Pancreas (tissue), 10 donors: ENCODE measurements at places on chromosomes 11 and 22. TPM values are rescaled to one million over a fixed set of nuclear protein-coding genes. Genes with fewer than 3 reads are reported as not detected.

DNA sequence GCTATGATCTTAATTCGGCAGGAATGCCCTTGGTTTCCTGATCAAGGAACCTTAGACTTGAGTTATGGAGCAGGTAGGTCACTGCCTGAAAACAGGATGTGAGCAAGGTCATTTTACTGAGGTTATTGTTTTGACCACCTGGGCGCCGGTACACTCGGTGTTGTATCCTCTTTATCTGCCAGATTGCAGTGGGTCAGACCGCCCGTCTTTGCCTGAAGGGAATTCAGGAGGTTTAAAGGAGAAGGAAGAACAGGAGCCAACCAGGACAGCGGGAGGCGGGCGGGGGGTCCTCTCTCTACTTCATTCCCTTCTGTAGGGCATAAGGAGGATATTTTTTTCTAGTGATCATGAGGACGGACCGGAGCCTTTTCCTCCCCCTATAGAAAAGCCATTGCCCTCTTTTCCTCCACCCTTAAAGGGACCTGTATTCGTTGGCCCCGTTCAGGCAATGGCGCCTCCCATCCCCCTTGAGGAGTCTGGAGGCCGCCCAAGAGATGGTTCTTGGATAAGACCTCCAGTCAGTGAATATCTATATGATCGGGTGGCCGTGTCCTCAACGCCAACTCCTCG, 649 bp downstream of the MS4A15 start:
- H3K4me3 ChIP-seq = no peak overlapping the region
- H3K36me3 ChIP-seq = no peaks in the 10 kb centered on the region
- H3K4me1 ChIP-seq = peaks cover 9% of the 10 kb centered on the region

The TMEM191B gene
- not detected for total RNA-seq

DNA sequence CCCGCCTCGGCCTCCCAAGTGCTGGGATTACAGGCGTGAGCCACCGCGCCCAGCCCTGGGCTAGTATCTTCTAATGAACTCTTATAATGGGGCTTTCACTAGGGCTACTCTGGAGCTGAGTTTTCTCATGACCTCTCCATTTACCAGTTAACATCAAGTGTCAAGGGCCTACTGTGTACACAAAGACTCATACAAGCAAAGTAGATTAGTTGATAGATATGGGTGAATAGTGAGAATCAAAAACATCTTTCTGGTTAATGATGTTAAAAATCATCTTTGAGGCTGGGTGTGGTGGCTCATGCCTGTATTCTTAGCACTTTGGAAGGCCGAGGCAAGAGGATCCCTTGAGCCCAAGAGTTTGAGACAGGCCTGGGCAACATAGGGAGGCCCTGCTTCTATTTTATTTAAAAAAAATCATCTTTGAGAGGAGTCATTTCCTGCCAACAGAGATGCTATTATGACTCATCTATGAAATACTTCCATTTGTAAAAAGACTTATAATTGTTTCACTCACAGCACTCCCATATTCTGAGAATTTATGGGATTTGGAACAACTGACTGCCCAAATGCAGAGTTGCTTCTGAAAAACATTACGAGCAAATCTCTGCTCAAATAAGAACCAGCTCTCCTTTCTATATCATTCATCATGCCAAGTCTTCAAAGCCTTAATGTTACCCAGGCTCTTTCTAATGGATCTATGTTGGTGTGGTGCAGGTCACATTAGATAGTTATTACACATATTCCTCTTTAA, 57.0 kb downstream of the GDPD4 start:
- no peaks in the 10 kb centered on the region for H3K36me3 ChIP-seq
- no peak overlapping the region for H3K27ac ChIP-seq
- no peaks in the 10 kb centered on the region for H3K27me3 ChIP-seq
- H3K4me1 ChIP-seq = peaks cover 11% of the 10 kb centered on the region

- no peak overlapping the region for H3K27ac ChIP-seq
- DNase-seq = no peak
- no peaks in the 10 kb centered on the region for H3K27me3 ChIP-seq
These were observed 71.2 kb upstream of the CHORDC1 start for GRCh38 chr11:90294091-90294490.

GRCh38 chr11:46936138-46937110, at the start of gene CSTPP1:
Gene CSTPP1, plus strand, starts transcription at chr11:46936761. Its CDS starts 45 bp downstream, at chr11:46936806.
- H3K36me3 ChIP-seq = no peaks in the 10 kb centered on the region
- peak within 1 kb of the TSS; percentile 18 for H3K4me3 ChIP-seq
- H3K27me3 ChIP-seq = no peaks in the 10 kb centered on the region
- peak; percentile 97 for DNase-seq
- H3K27ac ChIP-seq = no peak within 1 kb of the TSS

DNA sequence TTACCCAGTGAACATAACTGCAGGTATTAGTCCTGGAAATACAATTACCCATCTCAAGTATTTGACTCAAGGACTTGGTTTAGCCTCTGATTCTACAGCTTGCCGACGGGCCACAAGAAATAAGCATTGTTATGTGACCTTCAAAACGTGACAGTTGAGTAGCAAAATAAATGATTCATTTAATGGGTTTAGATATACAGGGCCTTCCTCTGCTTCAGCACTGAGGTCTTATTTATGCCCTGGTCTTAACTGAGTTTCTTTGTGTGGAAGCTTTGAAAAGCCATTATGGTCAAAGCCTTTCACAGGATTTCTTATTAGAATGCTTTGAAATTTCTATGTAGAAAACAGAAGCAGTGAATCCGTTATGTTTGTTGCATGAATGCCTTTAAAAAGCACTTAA, 899.2 kb upstream of the API5 start:
- DNase-seq = no peak
- H3K36me3 ChIP-seq = no peaks in the 10 kb centered on the region
- no peak overlapping the region for H3K4me3 ChIP-seq
- H3K27ac ChIP-seq = no peak overlapping the region

The KCNK7 gene
- not detected for total RNA-seq

GRCh38 chr11:79076526-79077115, 364.2 kb downstream of the TENM4 start:
- H3K27me3 ChIP-seq = no peaks in the 10 kb centered on the region
- no peak overlapping the region for H3K4me3 ChIP-seq
- H3K4me1 ChIP-seq = no peaks in the 10 kb centered on the region
- no peaks in the 10 kb centered on the region for H3K36me3 ChIP-seq
- DNase-seq = no peak

GRCh38 chr22:17234144-17234623, 14.9 kb upstream of the ADA2 start:
- no peaks in the 10 kb centered on the region for H3K27me3 ChIP-seq
- DNase-seq = no peak
- no peaks in the 10 kb centered on the region for H3K36me3 ChIP-seq
- H3K27ac ChIP-seq = no peak overlapping the region
- H3K4me1 ChIP-seq = no peaks in the 10 kb centered on the region

DNA sequence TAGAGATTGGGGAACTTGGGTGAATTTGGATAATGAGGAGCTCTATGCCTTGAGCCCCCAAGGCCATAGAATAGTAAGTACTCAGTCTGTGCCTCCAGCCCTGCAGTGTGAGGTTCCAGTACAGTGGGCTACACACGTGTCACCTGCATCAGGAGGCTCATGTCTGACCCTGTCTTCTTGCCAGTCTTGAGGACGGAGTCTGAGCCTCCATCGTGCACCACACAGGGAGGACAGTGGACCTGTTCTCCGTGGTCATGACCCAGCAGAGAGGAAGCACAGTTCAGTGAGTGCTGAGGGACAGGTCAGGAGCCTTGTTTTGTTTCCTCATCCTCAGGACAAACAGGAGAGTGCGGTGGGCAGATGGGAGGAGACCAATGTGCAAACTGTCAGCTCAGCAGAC, 30.8 kb downstream of the RPS13 start:
- H3K27ac ChIP-seq = peak overlapping the region; percentile 29
- no peak overlapping the region for H3K4me3 ChIP-seq
- H3K4me1 ChIP-seq = peaks cover 11% of the 10 kb centered on the region

DNA sequence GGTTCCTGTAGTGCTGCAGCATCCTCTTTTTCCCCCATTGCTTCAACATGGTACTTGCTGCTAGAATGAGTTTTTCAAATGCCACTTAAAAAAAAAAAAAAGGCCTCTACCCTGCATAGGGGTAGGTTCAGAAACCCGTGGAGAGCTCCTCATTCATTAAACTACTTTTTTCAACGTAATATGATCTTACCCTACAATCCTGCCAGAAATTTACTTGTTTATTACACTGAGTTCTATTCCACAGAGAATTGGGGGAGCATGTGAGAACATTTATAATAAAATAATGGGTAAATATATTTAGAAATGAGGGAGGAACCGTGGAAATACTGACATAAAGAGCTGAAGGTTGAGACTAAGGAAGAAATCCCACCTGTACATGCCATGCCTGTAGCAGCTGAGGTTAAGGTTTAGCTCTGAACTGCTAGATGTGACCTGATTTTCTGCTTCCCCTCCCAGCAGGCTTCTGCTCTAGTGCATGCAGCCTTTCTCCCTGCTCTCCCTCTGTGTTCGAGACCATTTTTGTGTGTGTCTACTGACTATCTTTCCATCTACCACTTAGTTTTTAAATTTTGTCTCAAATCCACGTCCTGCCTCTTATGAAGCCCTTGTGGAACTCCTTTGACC, 225.7 kb downstream of the DDX10 start:
- no peaks in the 10 kb centered on the region for H3K36me3 ChIP-seq
- H3K4me1 ChIP-seq = no peaks in the 10 kb centered on the region
- H3K4me3 ChIP-seq = no peak overlapping the region
- H3K27ac ChIP-seq = no peak overlapping the region
- no peak for DNase-seq

GRCh38 chr11:46307369-46307768, 29.9 kb downstream of the CREB3L1 start:
- no peaks in the 10 kb centered on the region for H3K4me1 ChIP-seq
- no peak overlapping the region for H3K4me3 ChIP-seq
- H3K36me3 ChIP-seq = peaks cover 24% of the 10 kb centered on the region
- H3K27me3 ChIP-seq = no peaks in the 10 kb centered on the region

- no peak for DNase-seq
- H3K4me3 ChIP-seq = no peak overlapping the region
- H3K27me3 ChIP-seq = no peaks in the 10 kb centered on the region
- H3K27ac ChIP-seq = no peak overlapping the region
These were observed 261.9 kb downstream of the CTTN start for GRCh38 chr11:70660059-70660888.

The FLRT1 gene
- total RNA-seq = 0.16 TPM

The OR51B5 gene
- total RNA-seq = not detected

GRCh38 chr22:47127441-47127871, 365.0 kb downstream of the TBC1D22A start:
- H3K27ac ChIP-seq = no peak overlapping the region
- H3K27me3 ChIP-seq = no peaks in the 10 kb centered on the region
- no peak for DNase-seq
- H3K4me3 ChIP-seq = no peak overlapping the region
- H3K4me1 ChIP-seq = no peaks in the 10 kb centered on the region
- no peaks in the 10 kb centered on the region for H3K36me3 ChIP-seq

- no peaks in the 10 kb centered on the region for H3K4me1 ChIP-seq
- DNase-seq = no peak
- H3K4me3 ChIP-seq = no peak overlapping the region
- H3K27me3 ChIP-seq = no peaks in the 10 kb centered on the region
- no peak overlapping the region for H3K27ac ChIP-seq
- H3K36me3 ChIP-seq = no peaks in the 10 kb centered on the region
These were observed 9.0 kb upstream of the ZBTB44 start for GRCh38 chr11:130323452-130324450.
